Activated T-cell treated with anti-CD3 and anti-CD28 coated beads for 48 hours (primary cell): ENCODE measurements at places on chromosomes 7 and 10.

DNA sequence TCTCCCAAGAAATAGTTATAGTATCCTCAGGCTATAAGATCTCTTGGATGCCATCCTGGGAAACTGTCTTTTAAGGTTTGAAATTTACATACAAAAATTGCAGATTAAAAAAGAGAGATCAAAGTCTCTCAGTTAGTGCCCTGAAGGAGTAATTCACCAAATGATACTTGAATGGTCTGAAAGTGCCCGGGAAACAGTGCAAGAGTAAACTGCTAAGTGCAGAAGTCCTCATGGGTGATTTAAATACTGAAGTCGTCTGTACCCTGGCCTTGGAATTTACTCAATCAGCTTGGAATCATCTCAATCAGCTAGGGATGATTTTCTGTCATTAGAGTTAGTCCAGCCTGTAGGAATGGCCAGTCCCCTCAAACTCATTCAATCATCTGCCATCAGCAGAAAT, 155.3 kb downstream of the GLI3 start:
- no peak for DNase-seq

DNA sequence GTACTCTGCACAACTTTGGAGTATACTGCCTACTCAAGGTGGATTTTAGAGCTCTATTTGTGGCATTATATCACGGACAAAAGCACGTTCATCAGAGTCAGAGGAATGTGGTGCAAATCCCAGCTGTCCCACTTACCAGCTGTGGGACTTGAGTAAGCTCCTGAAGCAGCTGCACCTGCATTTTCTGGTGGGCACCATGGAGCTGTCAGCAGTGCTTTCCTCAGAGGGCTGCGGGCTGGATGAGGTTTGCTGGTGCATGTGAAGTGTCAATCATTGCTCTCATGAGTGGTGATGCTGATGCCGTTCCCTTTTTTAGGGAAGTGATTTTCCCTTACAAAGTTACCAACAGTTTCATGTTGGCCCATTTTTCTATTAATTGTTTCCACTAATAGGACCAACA, 53.4 kb downstream of the EGFR start:
- no peak for DNase-seq

- no peak for DNase-seq
These were observed 136.4 kb upstream of the PRKCQ start for GRCh38 chr10:6716516-6716915.

- no peak for DNase-seq
These were observed 54.3 kb upstream of the DPYSL4 start for GRCh38 chr10:132132421-132132841.

DNA sequence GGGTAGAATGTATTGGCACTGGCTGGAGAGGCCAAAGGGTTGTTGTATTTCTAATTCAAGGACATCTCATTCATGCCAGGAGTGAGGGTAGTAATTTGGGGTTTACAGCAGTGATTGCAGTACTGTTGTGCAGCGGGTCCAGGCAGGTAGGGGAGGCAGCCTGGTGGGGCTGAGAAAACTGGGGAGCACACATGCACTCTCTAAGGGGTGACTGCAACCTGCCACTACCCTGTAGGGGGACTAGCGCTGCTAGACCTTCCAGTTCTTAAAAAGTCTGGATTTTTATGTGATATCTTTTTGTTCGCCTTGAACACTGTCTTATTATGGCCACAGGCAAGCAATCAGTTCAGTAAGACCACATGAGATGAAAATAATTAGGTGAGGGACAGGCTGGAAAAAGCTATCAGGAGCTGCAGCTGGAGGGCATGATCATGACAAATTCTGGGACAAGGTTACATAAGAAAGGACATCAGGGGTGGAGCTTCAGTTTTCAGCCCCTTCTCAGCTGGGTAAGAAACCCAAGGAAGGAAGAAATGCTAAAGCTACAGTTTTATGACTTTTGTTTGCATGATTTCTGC, 149.0 kb downstream of the ARHGAP21 start:
- DNase-seq: no peak

DNA sequence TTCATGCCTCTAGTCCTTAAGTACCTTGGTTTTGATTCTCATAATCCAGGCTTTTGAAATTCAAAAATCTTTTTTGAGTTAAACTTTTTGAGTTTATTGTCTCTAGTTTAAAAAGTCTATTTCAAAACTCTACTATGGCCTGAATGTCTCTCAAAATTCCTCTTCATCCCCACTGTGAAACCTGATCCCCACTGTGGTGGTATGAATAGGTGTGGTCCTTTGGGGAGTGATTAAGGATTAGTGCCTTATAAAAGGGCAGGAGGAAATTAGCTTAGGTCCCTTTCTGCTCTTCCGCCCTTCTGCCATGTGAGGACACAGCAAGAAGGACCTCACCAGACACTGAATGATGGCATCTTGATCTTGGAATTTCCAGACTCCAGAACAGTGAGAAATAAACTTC, 44.1 kb upstream of the JAZF1 start:
- no peak for DNase-seq

DNA sequence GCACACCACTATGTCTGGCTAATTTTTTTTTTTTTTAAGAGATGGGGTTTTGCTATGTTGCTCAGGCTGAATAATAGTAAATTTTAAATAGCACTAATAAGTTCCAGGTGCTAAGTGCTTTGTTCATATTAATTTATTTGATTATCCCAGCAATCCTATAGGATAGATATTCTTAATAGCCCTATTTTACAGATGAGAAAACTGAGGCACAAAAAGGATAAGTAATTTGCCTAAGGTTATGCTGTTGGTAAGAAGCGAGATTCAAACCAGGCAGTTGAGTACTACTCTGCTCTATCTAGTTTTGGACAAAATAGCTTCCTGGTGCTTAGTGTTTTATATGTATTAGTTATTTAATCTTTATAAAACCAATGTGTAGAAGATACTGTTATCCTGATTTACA, 72.5 kb upstream of the STRIP2 start:
- DNase-seq: no peak

- DNase-seq: no peak
These were observed 16.1 kb upstream of the XPNPEP1 start for GRCh38 chr10:109939315-109939961.

DNA sequence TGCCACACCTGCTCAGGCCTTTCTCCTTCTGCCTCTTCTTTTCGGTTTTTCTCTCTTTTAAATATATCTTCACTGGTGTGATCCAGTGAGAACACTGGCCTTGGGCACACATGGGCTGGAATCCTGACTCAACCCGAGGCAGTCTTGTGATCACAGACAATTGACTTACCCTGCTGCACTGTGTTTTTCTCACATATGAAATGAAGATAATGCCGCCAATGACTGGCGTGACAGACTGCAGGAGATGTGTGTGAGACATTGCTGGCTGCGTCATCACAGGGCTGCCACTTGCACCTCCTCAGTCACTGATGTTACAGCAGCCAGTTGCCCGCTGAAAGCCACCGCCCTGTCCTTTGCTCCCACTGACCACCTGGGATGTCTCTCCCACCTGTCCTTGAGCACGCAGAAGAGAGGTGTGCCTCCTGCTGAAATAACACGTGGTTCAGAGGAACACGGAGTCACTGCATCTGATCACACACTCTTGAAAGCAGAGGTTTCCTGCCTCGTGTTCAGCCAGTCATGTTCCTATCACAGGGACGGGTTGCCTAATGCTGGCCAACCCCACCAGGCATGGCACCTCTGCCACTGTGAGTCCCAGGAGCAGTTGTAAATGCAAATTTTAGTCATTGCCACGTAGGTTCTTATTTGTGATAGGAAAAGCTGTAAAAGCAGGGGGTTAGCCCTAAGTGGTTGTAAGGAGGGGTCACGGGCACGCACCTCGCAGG, 124.6 kb upstream of the LANCL2 start:
- DNase-seq: no peak

GRCh38 chr10:99709480-99710229, 22.3 kb downstream of the COX15 start:
- no peak for DNase-seq

DNA sequence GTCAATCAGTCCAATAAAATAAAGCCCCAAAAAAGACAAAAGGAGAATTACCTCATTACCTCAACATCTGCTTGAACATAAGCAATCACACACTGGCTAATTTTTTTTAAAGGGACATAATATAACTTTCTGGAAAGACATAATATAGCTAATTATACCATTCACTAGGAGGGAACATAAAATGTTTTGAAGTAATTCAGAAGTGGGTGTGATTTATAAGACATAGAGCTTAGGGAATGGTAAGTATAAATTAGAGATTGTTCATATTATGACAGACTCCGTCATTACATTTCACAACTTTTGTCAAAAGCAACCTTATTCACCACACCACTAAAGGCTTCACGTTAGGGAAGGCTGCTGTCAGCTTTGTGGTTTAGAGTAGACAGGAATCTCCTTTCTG, 3.8 kb downstream of the SHTN1 start:
- DNase-seq: no peak

DNA sequence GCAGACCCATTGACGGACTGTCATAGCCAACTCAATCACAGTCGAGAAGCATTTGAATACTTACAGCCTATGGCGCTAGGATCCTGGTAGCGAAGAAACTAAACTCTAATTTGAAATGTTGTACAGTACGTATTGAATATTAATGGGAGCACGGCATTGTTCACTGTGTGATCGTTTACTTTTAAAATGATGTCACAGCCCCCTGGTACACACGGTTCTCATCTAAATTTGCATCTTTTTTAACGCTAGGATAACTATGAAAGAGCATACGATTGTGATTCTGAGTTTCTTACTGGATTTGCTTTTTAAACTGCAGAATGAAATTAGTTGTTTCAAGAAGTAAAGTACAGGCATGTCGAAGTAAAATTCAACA, 895 bp upstream of the NAPEPLD start:
- DNase-seq: no peak

DNA sequence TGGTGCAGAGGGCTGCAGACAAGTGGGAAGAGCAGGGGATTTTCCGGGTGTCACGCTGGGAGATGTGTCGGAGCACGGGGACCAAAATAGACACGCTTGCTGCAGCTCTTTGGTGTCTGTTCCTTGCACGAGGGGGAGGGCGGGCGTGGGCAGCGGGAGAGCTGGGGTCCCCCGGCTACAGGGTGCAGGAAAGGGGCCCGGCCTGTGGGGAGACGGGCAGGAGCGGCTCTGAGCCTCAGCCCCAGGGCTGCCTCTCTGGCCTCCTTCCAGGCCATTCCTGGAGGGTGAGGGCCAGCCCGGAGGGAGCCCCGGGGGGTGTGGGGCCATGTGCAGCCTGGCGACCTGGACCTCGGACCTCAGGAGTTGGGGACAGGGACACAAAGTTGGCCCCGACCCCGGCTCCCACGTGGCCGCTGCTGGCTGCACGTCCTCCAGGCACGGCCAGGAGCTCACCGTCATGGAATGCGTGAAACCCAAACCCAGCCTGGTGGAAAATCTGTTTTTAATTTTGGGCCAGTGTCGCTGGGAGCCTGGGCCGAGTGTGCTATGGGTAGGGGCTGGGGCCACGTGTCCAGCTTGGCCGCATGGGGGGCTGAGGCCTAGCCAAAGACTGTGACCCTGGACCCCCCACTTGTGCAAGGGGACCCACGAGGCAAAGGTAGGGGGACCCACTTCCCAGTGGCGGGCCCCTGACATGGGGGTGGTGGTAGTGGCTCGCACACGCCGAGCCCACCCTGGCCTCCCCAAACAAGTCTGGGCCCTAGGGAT, 6.6 kb downstream of the TTYH3 start:
- DNase-seq: no peak

DNA sequence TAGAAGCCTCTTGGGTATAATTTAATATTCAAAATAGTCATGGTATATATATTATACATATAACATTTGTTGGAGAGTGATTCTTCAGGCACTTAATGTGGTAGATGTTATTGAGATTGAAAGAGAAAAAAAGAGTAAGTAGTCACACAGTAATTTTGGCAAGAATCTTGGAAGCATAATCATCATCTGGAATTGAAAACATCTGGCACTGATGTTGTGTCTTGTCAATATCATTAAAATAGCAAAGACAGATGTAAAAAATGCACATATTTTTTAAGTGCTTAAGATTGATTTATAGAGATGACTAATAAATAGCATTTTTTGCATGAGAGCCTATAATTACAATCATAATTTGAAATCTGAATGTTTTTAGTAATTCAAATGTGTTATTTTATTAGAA, 9.5 kb downstream of the SEMA3D start:
- no peak for DNase-seq

- DNase-seq: no peak
These were observed 28.3 kb upstream of the LMTK2 start for GRCh38 chr7:98078197-98078870.

- no peak for DNase-seq
These were observed 55.1 kb downstream of the PDZD8 start for GRCh38 chr10:117320050-117320665.

DNA sequence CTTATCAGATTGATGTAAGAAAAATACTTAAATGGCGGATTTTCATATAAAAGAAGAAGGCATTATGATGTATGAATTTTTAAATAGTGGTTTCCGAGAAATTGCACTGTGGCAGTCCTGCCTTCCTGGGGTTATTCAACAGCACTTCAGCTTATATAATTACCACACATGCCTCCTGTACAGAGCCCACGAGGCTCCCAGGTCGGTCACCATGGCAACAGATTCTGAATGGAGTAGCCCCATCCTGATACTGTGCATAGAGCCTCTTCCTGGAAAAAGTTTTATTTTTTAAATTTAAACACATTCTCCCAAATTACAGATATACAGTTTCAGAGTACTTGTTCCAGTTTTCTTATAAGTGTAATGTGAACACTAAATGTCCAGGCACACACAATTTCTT, 15.9 kb upstream of the ASB4 start:
- DNase-seq: no peak

- no peak for DNase-seq
These were observed 138.4 kb upstream of the MDFIC start for GRCh38 chr7:114783508-114783907.

DNA sequence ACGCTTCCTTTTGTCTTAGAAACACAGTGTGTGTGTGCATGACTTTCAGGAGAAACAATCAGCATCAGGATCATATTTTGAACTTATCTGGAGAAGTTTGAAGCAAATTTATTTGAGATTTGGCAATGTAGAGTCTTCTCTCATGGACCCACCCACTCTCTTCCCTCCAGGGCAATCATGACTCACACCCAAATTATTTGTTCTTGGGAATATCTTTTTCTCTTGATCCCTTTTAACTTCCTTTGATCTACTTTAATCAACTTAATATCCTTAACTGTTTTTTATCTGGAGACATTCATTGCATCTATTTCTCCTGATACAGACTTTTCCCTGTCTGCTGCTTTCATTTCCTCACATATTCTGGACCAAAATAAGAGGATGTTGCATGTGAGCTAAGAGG, 1174.3 kb downstream of the GATA3 start:
- no peak for DNase-seq

DNA sequence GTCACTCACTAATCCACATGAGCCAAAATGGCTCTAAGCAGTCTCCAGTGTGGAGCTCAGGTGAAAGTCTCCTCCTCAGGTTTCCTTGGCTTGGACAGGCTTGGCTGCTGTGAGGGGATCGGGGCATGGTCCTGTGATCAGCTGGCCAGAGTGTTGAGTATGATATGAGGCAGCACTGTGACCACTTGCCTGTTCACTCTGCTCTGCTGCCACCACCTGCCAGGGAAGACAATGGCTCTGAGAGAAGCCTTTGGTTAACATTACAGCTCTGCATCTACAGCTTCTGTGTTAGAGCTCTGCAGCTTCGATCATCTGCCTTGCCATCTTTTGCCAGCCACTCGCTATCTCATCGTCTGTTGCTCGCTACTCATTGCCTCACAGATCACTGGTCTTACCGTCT, 20.1 kb upstream of the PTN start:
- no peak for DNase-seq

GRCh38 chr10:73018632-73019031, 64.0 kb upstream of the PLA2G12B start:
- no peak for DNase-seq

- DNase-seq: no peak
These were observed 8.5 kb upstream of the MRPS33 start for GRCh38 chr7:141023295-141023694.
